ENCODE measurements at places on chromosomes 7 and 10.

DNA sequence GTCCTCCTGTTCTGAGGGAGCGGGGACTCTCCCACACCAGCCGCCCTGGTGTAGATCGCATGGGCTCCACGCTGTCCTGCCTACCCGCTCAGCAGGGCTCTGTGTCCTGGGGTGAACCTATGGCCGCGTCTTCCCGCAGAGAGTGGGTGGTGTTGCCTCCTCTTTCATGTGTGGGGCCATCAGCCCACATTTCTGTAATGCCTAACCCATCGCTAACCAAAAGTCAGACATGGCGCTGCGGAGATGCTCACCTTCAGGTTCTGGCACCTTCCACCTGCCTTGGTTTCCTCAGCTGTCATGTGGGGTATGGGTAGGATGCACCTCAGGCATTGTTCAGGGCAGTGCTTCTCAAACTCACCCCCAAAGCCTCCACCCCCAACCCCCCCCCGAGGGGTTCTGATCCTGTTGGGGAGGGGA, 50.5 kb upstream of the CAMK2B start:
- DNase-seq: no peak

- no peak for DNase-seq
These were observed 108.2 kb upstream of the MPP7 start for GRCh38 chr10:28411136-28411460.

DNA sequence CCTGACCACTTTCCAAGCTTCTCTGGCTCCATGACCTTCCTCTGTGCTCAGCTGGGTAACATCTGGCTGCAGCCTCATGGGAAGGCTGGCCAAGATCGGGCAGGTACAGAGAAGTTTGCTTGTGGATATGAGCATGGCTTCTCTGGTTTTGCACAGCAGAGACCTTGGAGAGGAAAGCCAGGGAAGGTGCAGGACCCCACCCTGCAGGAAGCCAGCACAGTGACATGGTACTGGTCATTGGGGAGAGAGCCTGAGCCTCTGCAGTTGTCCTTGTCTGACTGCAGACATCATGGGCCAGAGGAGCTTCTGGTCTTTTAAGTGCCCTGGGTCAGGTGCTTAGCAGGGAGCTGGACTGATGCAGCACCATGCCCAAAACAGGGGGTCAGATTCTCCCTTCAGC, 70.6 kb upstream of the LEP start:
- no peak for DNase-seq

GRCh38 chr7:29359482-29360093, 165.0 kb downstream of the CHN2 start:
- DNase-seq: peak; percentile 9

GRCh38 chr7:50181081-50181480, 88.0 kb upstream of the ZPBP start:
- DNase-seq: no peak

DNA sequence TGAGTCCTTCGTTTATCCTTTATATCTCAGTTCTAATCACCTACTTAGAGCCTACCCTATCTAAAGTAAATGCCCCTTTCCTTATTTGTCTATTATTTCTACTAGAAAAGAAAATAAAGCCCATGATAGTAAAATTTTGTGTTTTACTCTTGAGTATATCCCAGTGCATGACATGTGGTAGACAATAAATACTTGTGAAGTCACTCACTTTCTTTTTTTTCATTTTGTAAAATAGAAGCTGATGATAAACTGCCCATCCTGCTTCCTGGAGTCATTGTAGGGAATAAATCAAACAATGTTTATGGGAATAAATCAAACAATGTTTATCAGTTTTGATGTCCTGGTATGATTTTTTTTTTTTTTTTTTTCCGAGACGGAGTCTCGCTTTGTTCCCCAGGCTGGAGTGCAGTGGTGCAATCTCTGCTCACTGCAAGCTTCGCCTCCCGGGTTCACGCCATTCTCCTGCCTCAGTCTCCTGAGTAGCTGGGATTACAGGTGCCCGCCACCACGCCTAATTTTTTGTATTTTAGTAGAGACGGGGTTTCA, 36.1 kb downstream of the BTRC start:
- DNase-seq: no peak

GRCh38 chr10:18104223-18104872, 35.9 kb upstream of the CACNB2 start:
- peak; percentile 28 for DNase-seq

DNA sequence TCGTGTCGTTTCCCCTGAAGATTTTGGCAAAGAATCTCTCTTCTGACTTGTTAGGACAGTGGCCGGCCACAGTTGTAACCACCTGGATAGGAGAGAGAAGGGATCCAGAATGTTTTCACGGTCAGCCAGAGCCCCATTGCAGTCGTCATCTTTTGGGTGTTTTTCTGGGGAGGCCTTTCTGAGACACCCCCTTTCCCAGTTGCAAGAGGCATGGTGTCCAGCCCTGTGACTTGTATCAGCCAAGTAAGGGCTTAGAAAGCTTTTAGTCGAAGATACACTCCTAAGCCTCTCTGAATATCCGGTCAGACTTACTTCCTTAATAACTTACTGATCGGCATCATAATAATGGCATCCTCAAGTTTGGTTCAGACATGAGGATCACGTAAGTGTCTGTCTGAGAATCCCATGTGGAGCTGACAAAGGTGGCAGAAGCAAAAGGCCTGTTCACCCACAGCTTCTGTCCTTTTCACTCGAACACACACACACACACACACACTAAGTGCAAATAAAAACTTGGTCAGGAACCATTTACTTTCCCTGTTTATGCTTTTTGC, 435.7 kb upstream of the GALNT17 start:
- peak; percentile 50 for DNase-seq

- no peak for DNase-seq
These were observed 47.4 kb upstream of the EZH2 start for GRCh38 chr7:148931470-148931869.

- DNase-seq: peak; percentile 60
These were observed 708 bp upstream of the GPR85 start for GRCh38 chr7:113087071-113087998.

DNA sequence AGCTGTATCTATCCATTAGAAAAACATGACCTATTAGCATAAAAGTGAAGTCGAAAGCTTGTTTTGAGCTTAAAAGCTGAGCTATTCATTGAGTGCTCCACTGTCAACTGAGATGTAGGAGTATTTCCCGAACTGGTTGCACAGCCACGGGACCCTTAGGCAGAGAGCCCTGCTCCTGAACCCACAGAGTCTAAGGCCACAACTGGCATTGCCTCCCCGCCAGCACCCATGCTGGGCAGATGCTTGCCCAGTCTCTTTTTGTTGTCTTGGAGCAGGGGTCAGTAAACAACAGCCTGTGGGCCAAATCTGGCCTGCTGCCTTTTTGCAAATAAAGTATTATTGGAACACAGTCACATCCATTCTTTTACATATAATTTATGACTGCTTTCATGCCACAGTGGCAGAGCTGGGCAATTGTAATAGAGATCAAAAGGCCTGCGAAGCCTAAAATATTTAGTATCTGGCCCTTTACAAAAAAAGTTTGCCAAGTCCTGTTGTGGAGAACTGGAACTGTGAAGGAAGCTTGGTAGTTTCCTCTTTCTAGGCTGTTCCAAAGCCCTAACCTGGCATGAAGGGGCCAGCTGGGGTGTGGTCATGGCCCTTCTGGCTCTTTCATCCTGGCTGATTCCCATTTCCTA, 58.4 kb upstream of the WAPL start:
- no peak for DNase-seq
